ENCODE measurements at places on chromosomes 12 and 14. TPM values are rescaled to one million over a fixed set of nuclear protein-coding genes. Genes with fewer than 3 reads are reported as not detected.

The PPP1R36 gene
- total RNA-seq, result not detected

The FGD6 gene
- 17.7 TPM for total RNA-seq

The E2F7 gene
- 2.2 TPM for total RNA-seq

The CPNE6 gene
- total RNA-seq, result not detected

The OR4K5 gene
- total RNA-seq, result not detected

The FIGNL2 gene
- not detected for total RNA-seq

The POTEM gene
- not detected for total RNA-seq

Data from vagina (tissue), 2 donors.